ENCODE measurements at places on chromosomes 11 and 22.

- DNase-seq, result no peak
These were observed 57.5 kb downstream of the PAK1 start for GRCh38 chr11:77416357-77416756.

DNA sequence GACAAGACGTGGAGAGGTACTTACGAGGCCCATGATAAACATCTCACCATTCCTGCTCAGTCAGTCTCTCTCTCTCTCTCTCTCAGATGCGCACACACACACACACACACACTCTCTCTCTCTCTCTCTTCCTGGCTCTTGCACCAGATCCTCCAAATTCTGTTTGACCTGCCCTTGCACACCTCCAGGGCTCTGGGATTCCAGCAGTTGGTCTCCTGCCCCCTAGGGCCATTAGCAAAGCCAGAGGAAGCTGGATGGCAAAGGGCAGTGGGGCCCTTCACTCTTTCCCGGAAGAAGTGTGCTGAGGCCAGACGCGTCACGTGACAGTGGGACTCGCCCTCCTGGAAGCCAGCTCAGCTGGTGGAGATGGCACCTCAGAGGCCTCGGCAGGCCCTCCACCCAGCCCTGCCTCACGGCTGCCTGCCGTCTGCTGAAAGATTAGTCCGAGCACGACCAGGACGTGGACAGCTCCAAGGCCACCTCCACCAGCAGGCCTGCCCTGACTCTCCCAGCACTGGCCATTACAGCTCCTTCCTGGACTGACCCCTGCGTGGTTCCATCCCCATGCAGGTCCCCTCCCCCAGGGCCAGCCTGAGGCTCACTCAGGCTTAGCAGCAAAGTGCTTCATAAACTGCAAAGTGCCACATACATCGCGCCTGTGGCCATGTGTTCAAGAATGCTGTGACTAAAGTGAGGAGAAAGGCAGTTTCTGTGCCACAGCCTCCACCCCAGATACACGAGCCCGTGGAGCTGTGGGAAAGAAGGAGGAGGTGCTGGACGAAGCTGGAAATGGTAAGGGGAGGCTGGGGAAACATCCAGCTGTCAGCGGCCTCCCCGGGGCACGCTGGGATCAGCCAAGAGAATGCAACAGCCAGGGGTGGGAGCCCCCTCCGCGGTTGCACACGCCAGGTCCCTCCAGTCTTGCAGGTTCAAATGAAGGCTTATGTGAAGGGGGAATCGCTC lies 3.7 kb downstream of the PDGFB start:
- DNase-seq, result peak; percentile 73

- DNase-seq, result no peak
These were observed 71.8 kb upstream of the PARVG start for GRCh38 chr22:44108806-44109385.

- DNase-seq, result no peak
These were observed 1035.3 kb downstream of the NTM start for GRCh38 chr11:132405728-132406127.

DNA sequence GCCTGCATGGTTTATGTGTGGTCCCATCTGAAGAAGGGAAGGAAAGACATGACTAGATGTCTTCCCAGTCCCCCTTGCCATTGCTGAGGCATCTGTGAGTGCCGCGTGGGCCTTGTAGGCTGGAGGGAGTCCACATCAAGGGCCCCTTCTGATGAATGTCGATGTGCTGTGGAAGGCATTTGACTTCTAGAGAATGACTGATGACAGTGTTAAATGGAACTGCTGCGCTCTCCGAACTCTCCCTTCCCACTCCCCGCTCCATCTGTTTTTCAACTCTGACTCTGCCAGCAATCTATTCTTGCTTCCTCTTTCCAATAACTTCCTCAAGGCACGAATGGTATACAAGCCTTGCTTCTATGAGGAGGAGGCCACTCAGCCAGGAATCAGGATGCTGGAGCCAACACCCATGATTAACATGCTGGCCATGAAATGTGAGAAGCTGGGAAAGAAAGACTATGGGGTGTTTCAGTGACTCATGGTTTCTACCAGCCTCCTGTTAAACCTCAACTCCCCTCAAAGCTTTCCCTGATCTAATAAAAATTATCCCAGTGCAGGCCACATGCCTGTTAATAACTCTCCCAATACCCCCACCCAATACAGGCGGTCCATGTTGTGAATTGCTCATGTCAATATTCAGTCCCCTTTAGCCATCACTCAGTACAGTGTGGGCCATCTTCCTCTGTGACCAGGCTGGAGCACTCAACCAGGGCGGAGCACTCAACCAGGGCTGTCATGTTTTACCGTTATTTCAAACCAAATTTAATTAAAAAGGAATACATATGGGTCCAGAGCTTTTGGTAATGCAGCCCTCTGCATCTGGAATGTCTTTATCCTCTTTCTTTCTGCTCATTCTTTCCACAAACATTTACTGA lies 46.4 kb upstream of the TBCEL start:
- no peak for DNase-seq

GRCh38 chr22:28769394-28770085 lies 3.0 kb upstream of the CCDC117 start:
- DNase-seq, result peak; percentile 17

- DNase-seq, result no peak
These were observed 68.5 kb upstream of the IGLL5 start for GRCh38 chr22:22818861-22819855.

DNA sequence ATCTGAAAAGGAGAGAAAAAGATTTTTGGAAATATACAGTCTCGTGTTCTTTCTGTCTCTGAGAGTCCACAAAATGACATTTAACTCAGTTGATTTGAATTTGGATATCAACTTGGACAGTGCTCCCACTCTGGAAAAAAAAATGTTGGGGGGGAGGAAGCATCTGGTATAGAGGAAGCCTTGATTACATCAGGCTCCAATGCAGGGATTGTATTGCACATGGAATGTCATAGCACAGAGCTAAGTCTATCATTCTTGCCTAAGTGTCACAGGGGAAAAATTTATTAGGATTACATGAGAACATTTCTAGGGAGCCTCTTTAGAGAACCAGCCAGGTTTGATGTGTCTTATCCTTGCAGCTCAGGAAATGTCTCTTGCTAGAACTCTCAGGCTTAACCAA lies 23.0 kb downstream of the MS4A6A start:
- no peak for DNase-seq

GRCh38 chr22:44272401-44272771 lies 40.4 kb downstream of the SHISAL1 start:
- no peak for DNase-seq

- DNase-seq, result no peak
These were observed 81.7 kb downstream of the MTNR1B start for GRCh38 chr11:93051186-93051585.

DNA sequence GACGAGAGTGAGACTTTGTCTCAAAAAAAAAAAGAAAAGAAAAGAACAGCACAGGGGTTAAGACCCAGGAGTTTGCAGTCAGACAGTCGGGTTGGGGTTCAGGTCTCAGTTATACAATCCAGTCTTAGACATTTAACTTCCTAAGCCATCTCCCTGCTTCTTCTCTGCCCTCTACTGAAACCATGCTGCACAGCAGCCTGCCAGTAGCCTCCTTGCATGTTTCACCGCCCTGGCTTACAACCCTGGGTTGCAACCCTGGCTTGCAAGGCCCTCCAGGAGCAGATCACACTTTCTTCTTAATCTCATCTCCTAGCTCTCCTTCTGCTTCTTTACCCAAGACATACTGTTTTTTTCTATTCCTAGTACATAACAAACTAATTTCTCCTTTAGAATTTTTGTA lies 5.9 kb upstream of the B3GAT3 start:
- DNase-seq, result no peak

GRCh38 chr11:110455718-110456117 lies 26.0 kb downstream of the FDX1 start:
- no peak for DNase-seq

GRCh38 chr11:47617417-47617809 lies 23.2 kb upstream of the C1QTNF4 start:
- no peak for DNase-seq

GRCh38 chr11:66328302-66329144 lies 7.7 kb downstream of the RIN1 start:
- peak; percentile 83 for DNase-seq

DNA sequence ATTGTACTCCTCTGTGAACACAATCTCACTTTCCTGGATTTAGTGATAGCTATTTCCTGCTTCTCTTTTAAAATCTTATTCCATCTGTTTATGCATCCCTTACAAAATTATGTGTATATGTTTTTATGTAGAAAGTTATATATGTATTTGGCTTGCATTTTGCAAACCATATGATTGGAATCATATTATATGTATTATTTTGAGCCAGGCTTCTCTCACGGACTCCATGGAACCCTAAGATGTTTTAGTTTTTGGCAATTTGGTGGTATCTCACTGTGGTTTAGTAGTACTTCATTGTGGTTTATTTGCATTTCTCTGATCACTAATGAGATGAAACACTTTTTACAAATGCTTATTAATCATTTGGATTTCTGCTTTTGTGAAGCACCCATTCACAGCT lies 507.3 kb upstream of the KIRREL3 start:
- DNase-seq, result no peak

DNA sequence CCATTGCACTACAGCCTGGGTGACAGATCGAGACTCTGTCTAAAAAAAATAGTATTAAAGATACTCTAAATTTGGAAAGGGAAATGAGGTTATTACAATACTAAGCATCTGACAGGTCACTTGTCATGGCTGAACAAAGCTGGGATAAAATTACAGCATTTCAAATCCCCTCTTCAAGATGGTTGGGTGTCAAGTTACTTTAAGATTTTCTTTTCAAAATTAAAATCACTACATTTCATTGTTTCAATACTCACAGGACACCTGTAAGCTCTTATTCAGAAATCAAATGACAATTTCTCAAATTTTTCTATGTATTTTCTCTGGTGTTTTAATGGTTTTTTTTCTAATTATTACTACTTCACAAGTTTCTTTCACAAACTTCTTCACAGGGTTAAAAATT lies 5.7 kb downstream of the TAF1D start:
- no peak for DNase-seq

DNA sequence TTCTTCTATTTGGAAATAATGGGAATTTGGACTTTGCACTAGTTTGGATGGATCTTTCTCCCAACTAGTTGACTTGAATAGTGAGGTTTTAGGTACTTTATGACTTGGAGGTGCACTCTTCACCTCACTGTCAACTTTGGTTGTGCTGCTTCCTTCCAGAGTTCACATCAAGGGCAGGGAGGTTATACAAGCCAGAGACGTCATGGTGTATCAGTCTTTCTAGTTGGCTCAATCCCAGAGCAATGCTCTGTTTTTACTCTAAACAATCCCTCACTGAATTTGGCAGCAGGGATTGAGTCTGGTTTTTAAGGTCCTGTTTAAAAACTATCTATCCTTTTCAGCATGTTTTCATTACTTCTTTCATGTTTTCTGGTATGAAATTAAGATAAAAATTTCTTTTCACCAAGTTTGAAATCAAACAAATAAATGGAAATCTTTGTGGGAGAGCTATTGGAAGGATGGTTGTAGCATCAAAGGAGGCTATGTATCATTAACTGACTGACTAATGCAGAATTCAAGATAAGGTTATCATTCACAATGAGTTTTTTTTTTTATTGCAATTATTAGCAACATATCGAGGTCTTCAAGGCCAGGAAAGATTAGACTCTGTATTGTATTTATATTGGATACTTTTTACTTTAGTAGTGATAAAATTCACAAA lies 28.0 kb upstream of the ZBED5 start:
- no peak for DNase-seq

DNA sequence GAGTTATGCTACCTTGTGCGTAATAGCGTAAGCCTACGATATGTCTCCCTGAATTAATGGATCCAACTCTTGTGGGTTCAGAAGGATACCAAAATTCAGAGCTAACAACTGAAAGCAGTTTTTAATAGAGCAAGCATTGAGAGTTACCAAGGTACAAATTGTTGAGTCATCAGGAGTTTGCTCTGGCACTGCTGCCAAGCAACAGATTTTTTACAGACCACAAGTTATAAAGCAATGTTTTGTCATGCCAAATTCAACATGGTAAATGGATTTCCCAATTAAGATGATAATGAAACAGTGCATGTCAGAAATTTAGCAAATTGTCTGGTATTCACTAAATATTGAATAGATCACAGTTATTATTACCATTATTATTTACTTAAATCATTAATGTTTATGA lies 295.6 kb downstream of the NELL1 start:
- no peak for DNase-seq

DNA sequence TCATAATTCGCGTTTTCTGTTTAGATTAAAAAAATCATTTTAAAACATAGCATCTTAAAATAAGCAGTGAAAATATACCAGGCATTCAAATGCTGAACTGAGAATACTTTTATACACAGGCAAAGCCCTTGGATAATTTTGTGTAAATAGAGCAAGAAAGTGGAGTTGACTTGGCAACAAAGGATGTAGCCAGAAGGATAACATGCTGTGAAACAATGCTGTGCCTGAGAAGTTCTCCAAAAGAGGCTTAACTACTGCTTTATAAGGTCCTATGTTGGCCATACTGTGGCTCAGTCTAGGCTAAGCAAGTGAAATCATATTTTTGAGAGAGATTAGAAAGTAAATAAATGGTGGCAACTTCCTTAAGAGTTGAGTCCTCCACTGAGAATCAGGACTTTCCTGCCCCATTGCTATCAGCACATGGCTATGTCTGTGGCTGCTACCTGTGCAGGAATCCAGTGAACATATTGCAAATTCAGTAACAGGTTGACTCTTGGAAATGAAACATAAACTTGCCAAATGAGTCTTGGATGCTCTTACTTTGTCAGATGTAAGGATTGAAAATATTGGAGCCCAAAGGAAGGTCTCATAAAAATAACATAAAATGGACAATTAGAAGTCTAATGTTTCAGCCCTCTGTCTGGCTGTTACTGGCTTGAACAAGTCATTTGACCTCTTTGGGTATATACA lies 448.9 kb downstream of the LRRC4C start:
- no peak for DNase-seq

DNA sequence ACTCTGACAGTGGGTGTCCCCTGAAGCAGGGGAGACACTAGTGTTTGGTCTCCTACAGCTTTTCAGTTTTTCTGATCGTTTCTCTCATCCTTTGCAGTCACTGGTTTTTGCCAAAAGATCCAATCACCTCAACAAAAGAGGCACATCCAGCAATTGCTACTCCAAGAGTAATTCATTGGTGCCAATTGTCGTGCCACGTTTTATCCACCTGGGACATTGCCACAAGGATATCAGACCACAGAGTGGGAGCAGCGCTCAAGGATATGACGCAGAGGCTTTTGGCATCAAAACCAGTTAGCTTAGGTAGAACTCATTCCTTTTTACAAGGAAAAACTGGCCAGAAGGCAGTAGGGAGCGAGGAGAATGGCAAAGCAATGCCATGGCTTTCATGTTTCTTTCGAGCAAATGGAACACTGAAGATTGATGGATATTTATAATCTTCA lies 40.9 kb upstream of the BLID start:
- DNase-seq, result no peak

- no peak for DNase-seq
These were observed 218.9 kb upstream of the ISX start for GRCh38 chr22:34847072-34847471.

GRCh38 chr11:74678591-74679512 lies 52.4 kb downstream of the CHRDL2 start:
- no peak for DNase-seq

Data from lower lobe of right lung (tissue), 2 donors.